ENCODE measurements at places on chromosomes 6 and 20.

GRCh38 chr20:56954797-56955196, 311.6 kb downstream of the BMP7 start:
- no peak for DNase-seq

GRCh38 chr6:76861403-76861802, 601.9 kb downstream of the HTR1B start:
- DNase-seq: no peak

DNA sequence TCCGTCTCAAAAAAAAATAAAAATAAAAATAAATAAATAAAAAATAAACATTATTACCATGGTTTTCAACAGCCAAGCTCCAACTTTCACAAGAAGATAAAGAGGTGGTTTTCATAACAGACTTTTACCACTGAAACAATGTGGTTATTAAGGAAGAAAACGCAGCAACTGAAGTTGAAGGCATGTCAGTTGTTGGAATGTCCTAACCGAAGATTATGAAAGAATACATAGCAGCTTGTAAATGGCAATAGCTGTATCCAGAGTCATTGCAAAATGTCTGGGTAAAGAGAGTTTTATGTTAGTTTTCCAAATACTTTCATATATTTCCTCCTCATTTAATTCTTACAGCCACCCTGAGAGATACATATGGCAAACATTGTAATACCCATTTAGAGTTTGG, 161.6 kb upstream of the MARCKS start:
- DNase-seq: no peak

DNA sequence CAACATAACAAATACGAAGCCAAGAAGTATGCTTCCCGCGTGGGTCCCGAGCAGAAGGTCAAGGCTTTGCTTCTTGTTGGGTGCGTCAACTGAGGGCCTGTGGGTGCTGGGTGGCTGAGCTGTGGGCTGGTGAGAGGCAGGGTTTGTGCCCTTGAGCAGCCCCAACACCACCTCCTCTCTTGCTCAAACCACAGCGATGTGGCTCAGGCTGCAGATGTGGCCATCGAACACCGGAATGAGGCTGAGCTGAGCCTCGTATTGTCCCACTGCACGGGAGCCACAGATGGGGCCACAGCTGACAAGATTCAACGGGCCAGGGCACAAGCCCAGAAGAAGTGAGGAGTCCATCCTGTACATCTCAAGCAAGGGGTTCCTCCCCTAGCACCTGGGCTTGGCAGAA, 7.0 kb upstream of the PTPRA start:
- DNase-seq: no peak

GRCh38 chr20:38737887-38738286, 10.4 kb upstream of the ACTR5 start:
- DNase-seq: no peak

DNA sequence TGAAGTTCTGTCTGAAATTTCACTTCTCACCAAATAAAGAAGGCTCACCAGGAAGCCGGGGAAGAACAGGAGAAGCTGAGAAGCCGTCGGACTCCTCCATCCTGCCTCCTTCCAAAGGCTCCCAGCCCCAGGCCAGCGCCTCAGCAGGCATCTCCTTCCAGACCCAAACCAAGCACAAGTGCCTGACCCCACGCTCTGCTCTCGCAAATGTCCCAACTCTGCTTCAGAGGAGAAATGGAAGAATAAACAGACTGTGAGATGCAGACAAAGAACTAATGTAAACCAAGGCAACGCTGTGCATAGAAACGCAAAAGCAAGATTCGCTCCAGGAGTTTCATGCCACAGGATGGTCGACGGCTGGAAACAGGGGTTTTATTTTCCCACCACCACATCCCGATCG, 100.3 kb upstream of the EXOC2 start:
- no peak for DNase-seq

GRCh38 chr20:51374456-51374830, 168.1 kb downstream of the NFATC2 start:
- DNase-seq: no peak

DNA sequence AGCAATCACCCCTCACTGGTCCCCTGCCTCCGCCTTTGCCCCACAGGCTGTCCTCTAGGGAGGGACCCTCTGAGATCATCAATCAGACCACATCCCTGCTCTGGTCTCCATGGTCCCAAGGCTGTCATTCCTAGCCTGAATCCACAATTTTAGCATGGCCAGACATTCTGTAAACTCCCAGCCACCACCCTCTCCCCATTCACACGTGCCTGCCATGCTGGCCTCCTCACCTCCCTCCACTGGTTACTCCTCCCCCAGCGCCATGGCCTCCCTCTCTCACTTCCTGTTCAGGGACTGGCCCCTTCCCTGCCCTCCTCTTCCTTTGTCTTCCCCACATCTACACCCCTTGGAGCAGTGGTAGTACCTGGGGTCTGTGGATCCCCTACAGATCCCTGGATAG, 150.7 kb upstream of the MLN start:
- no peak for DNase-seq

DNA sequence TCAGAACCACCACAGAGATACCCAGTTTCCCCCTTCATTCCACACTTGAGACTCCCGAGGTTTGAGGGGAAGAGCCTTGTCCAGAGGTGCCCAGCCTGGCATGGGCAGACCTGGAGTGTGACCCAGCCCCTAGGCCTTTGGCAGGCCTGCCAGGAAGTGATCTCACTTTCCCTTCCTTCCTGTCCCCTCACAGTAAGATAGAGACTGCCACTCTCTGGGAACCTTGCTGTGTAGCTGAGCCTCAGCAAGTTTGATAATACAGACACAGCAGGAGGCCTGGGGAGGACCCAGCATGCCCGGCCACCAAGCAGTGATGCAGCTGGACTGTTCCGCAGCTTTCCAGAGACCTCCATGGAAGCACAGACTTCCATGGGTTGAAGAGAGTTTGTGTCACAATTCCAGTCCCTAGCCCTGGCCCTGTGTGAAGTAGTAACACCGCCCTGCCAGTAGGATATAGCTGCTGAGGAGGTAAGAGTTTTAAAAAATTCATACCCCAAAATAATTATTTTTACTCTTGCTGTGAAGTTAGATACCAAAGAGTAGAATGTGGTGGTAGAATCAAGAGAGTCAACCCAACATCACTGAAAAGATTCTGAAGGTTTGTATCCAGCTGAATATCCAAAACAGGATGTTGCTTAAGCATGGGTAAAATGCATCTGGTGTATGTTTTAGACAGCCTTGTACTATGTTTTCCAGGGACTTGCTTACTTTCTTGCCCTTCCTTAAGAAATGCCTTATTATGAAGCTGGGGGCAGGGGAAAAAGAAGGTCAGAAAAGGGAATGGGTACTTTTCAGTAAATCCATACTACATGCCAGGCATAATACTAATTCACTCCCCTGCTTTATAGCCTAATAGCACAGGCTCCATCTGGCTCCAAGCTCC, 16.3 kb downstream of the PKIG start:
- DNase-seq: no peak

DNA sequence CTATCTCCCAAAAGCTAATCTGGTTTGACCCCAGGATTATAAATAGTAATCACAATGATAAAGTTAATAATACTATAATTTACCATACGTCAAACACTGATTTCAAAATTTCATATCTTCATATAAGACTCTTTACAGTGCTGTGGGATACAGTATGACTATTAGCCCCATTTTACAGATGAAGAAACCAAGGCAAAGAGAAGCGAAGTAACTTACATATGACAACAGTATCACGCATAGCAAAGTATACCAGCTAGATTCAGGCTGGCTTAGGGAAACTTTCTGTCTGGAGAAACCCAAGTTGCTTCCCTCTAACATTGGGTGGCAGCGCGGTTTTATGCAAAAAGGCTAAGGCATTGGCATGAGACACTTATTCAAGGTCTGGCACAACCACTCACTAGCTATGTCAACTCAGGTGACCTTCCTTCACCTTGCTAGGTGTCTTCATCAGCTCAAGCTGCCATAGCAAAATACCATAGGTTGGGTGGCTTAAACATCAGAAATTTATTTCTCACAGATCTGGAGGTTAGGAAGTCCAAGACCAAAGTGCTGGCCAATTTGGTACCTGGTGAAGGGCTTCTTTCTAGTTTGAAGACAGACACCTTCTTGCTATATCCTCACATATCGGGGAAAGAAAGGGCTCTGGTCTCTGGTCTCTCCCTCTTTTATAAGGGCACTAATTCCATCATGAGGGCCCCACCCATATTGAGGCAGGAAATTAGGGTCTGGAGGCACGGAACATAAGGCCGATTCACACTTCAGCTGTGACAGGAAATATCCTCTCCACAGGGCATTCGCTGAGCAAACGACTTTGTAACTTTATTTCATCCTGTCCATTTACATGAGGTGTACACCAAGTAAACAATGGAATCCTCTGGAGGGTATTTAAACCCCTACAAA, 22.4 kb upstream of the UTRN start:
- no peak for DNase-seq

DNA sequence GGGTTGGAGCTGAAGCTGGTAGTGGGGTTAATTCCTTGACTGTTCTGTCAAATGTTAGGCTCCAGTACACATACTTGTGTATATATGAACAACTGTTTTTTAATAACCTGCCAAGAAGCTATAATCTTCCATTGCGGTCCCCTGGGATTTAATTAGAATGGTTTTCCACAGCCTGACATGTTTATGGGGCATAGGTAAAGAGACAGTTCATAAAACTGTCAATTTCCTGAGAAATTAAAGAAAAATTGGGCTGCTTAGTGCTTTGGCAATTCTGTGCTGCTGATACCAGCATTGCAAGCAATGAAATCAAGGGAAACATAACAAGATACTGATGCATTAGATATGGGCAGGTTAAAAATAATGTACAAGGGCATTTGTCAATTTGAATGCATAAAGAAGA, 314.1 kb upstream of the SLC35B3 start:
- no peak for DNase-seq

DNA sequence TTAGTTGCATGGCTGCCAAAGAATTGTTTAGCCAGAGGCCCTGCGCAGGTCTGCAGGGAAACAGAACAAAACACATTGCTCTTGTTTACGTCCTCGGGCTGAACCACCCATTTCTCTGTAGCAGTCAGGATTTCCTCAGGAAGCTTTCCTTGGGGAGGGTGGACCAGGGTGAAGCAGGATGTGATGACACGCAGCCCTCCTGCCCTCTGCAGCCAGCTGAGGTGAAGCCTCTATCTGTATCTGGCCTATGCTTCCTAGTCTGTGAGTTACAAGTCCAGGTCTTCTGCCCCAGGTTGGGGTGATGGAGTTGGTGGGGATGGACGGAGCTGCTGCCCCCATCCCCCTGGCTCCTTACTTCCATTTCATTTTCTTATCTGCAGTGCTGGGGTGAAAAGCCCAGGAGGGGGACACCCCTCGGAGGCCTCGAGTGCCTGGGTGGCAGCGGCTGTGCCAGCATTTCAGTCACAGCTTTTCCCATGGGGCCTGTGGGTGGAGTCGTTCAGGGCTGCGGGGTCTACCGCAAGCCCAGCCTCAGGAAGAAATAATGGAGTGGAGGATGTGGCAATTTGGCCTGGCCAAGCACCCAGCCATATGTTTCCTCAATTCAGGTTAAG, 24.9 kb downstream of the SASH1 start:
- DNase-seq: no peak

DNA sequence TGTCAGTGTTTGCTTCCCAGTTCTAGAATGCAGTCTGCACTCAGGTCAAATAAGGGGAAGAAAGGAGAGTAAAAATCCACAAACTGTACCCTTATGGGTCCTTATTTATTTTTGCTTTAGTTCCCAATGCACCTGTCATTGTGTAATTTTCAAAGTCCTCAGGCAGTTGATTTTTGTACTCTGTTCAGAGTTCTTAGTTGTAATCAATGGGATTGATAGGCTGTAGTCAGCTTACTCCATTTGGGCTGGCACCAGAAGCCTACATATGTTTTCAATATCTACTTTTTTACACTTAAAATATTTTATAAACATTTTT, 18.6 kb downstream of the AIG1 start:
- DNase-seq: no peak

Measured in GM12878 (cell line).